ENCODE measurements at places on chromosomes 4 and X.

- DNase-seq = no peak
Observed at GRCh38 chr4:10121568-10122208, 5.1 kb upstream of the WDR1 start.

DNA sequence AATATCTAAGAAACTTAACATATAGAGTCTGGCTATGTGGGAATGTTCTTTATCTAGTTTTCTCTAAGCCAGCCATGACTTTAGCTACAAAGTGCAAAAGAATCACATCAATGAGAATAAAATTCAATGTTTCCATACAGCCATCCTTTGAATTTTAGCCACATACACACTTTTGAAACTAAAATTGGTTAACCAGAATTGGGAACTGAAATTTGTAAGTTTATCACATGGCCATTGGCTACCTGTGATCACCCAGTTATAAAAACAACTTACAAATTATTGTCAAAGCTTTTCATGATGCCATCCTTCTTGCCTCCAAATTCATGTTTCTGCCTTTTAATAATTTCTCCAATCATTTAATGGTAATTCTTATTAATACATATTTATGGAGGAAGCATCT lies 49.9 kb downstream of the PAK3 start:
- no peak for DNase-seq

GRCh38 chr4:165905405-165906027 lies 32.5 kb downstream of the TLL1 start:
- no peak for DNase-seq

DNA sequence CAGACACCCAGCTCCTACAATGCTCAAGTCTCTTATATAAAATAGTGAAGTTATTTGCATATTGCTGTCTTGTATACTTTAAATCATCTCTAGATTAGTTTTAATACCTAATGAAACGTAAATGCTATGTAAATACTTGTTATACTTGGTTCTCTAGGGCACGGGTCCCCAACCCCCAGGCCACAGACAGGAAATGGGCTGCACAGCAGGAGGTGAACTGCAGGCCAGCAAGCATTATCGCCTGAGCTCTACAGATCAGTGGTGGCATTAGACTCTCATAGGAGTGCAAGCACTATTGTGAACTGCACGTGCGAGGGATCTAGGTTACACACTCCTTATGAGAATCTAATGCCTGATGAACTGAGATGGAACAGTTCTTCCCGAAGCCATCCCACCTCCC lies 395.9 kb upstream of the EMCN start:
- no peak for DNase-seq

- DNase-seq = no peak
Observed at GRCh38 chr4:139599076-139599475, 43.1 kb upstream of the SETD7 start.

GRCh38 chr4:101707596-101707995 lies 82.9 kb upstream of the BANK1 start:
- no peak for DNase-seq

DNA sequence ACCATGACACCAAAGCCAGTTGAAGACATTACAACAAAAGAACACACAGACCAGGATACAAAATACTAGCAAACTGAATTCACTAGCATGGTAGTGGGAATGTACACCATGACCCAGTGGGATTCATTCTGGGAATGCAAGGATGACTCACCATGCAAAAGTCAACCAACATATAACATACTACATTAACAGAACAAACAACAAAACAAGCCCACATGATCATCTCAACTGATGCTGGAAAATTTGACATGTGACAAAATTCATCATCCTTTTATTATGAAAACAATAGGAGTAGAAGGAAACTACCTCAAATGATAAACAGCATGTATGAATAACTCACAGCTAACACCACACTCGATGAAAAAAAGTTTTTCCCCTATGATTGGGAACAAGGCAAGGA lies 190.2 kb downstream of the DCLK2 start:
- DNase-seq = peak; percentile 81

GRCh38 chrX:7552760-7553159 lies 290.2 kb upstream of the VCX start:
- DNase-seq = no peak

GRCh38 chrX:110920991-110921390 lies 125.4 kb upstream of the CHRDL1 start:
- no peak for DNase-seq

- no peak for DNase-seq
Observed at GRCh38 chr4:127335732-127336131, 297.0 kb upstream of the INTU start.
